ENCODE measurements at places on chromosomes 13 and 19.

DNA sequence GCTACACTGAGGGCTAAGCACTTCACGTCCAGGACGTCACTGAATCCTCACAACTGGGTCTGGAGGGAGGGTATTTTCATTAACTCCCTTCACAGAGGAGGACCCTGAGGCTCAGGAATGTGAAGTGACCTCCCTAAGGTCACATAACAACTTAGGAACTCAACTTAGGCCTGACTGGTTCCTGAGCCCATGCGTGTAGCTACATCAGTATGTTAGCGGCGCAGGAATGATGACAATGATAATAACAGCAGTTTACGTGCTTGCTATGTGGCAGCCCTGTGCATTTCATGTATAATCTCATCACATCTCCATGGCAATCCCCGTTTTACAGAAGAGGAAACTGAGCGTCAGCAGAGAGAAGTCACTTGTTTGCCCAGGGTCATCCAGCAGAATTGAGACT is 18.3 kb downstream of the KRTDAP start:
- no peak for DNase-seq

DNA sequence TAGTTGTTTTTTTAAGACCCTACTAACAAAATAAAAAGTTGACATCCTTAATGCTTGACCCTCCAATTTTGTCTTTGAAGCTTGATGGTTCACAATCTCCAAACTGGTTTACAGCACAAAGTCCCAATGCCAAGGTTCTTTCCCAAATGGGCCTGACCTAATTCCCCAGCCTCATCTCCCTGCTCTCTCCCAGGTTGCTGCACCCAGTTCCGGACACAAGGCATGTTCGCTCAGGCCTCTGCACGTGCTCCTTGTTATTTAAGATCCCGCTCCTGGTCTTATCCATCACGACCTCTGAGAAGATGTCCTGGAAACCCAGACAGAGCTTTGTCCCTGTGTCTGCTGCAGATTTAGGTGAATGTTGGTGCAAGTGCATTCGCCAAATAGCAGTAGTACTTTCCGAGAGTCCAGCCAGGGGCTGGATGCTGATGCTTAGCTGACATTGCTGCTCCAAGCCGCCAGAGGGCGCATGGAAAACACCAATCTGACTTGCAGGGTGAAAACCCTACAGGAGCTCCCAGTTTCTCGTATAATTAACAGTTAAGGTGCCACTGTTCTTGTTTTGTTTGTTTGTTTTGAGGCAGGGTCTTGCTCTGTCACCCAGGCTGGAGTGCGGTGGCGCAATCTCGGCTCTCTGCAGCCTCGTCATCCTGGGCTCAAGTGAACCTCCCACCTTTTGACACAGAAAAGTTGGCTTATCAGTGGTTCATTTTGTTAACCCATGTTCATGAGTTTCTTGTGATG is 18.5 kb downstream of the LYPD3 start:
- DNase-seq: peak; percentile 76

- DNase-seq: no peak
Observed at GRCh38 chr13:41603917-41604316, 146.6 kb downstream of the RGCC start.

- no peak for DNase-seq
Observed at GRCh38 chr19:341386-342127, 3.0 kb downstream of the MIER2 start.

DNA sequence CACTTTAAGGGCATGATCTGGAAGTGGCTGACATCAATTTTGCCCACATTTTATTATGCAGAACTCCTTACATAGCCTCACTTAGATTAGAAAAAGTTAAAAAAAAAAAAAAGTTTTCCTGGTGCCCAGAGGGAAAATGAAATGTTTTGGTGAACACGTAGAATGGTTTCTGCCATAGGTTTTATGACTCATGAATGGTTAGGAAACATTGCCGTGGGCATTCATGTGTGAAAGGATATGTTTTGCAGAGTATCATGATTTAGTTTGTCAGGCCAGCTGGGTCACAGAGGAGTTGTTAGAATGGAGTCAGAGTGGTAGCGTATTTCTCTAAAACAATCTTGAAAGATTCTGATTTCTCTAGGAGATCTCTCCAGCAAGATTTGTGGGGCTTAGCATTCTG is 133.8 kb downstream of the MRPL57 start:
- DNase-seq: no peak

- no peak for DNase-seq
Observed at GRCh38 chr19:57118848-57119247, 937 bp upstream of the USP29 start.

DNA sequence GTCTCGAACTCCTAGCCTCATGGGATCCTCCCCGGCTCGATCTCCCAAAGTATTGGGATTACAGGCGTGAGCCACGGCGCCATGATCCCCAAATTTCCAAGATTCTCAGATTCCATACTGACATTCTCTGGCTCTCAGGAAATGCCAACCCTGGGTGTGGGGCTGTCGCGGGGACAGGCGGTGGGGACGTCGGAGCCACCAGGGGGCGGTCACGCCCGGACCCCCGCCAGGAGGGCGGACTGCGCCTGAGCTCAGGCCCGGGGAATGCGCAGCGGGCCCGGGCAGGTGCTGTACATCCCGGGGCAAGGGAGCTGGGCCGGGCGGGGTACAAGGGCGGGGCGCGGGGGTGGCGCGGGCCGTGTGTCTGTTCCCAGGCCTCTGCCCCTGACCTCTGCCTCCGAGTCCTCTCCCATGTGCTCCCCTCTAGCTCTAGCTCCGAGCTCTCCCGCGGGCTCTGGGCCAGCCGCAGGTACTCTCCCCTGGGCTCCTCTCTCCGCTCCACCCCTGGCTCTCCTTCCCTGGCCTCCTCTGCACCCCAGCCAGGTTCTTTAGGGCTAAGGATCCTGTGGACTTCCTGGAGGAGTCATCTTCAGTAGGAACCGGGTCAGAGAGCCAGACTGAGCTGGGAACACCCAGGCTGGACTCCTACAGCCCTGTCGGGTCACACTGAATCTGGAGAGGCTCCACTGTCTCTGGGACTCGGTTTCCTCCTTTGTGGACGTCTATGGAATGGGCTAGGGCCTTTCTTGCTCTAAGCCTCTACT is 2.4 kb downstream of the PPP1R13L start:
- DNase-seq: peak; percentile 75

GRCh38 chr13:77339408-77339807 is 12.5 kb upstream of the MYCBP2 start:
- no peak for DNase-seq

DNA sequence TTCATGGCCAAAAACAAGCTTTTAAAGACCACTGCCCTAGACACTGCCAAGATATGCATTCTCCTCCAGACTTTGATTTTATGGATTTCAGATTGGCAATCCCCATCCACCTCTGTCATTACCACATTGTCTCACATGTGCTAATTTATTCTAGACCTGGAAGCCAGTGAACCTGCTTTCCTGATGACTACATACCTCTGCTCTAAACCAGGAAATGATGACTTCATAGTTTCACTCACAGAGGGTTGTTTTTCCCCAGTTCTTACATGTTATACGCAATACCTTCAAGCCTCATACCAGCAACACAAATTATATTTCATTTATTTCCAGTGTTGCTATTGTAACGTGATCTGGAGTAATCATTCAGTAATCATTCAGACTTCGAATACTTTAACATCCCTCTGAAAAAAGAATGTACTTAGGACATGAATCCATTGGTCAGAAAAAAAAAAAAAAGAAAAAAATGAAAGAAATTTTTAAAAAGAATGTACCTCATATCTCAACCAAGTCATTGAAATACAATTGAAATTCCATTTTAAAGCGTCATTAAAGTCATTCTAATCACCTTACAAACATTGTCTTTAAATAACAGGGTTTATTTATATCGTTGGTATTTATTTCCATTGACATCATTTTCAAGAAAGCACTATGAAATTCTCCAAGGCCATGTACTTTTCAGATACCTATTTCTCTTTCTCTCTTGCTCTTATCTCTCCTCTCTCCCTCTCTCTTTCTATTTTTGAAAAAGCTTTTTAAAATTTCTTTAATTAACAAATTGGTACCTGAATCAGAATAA is 33.4 kb upstream of the KLF5 start:
- no peak for DNase-seq

GRCh38 chr13:28138756-28139470 is 568 bp downstream of the PAN3 start:
- DNase-seq: peak; percentile 93

- no peak for DNase-seq
Observed at GRCh38 chr13:91153372-91153771, 194.1 kb upstream of the MIR17HG start.

DNA sequence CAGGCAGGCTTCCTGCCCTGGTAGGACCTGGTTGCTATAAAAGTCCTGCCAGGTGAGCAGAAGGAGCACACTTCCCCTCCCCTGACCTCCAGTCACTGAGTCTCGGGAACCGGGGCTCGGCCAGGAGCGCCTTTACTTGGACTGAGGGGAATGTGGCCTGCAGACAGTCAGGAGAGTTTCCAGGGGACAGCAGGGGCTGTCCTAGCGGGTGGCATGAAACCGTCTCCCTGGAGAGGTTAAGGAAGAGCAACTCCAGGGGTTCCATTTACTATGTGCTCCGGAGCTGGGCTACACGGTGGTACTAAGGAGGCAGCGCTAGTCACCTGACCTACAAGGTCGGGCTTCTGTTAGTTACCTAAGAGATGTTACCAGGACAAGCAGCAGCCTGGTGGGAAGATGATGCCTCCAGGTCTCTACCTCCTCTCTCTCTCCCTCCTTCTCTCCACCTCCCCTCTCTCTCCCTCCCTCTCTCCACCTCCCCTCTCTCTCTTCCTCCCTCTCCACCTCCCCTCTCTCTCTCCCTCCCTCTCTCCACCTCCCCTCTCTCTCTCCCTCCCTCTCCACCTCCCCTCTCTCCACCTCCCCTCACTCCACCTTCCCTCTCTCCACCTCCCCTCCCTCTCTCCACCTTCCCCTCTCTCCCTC is 4.1 kb upstream of the CNOT3 start:
- DNase-seq: no peak

- peak; percentile 90 for DNase-seq
Observed at GRCh38 chr19:8702350-8702749, 3.8 kb upstream of the ACTL9 start.

DNA sequence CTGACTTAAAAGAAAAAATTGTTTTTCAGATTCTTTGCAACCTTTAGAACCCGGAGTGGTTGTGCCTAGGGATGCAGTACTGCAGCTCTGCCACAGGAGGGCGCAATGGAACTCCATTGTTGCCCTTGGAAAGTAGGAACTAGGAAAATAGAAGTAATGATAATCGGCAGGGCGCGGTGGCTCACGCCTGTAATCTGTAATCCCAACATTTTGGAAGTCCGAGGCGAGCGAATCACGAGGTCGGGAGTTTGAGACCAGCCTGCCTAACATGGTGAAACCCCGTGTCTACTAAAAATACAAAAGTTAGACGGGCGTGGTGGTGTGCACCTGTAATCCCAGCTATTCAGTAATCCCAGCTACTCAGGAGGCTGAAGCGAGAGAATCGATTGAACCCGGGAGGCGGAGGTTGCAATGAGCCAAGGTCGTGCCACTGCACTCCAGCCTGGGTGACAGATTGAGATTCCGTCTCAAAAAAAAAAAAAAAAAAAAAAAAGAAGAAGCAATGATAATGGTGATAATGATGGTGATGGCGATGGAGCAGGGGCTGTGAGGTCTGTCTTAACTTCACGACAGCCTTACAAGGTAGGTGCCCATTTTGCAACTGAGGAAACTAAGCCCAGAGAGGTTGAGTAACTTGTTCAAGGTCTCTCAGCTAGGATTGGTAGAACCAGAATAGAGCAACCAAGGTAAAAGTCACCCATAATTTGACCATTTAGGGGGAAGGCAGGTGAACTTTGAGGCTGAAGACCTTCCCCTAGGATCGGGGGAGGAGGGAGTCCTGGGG is 5.5 kb upstream of the ADAMTS10 start:
- DNase-seq: peak; percentile 78

- DNase-seq: no peak
Observed at GRCh38 chr19:782185-782877, 14.9 kb upstream of the PTBP1 start.

DNA sequence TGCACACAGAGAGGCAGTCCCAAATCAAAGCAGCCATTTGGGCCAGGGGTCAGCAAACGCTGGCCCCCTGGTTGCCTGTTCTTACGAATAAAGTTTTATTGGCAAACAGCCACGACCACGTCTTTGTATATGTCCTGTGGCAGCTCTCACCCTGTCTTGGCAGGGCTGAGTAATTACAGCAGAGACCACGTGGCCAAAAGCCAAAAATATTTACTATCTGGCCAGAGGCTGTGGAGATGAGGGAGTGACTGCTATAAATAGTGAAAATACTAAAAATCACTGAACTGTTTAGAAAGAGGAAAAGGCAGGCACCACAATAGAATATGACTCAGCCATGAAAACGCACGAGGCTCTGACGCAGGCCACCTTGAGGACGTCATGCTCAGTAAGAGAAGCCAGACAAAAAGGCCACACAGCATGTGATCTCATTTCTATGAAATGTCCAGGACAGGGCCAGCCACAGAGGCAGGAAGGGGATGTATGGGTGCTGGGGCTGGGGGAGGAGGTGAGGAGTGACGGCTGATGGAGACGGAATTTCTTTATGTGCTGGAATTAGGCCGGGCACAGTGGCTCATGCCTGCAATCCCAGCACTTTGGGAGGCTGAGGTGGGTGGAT is 29.4 kb downstream of the SMIM24 start:
- DNase-seq: peak; percentile 80

DNA sequence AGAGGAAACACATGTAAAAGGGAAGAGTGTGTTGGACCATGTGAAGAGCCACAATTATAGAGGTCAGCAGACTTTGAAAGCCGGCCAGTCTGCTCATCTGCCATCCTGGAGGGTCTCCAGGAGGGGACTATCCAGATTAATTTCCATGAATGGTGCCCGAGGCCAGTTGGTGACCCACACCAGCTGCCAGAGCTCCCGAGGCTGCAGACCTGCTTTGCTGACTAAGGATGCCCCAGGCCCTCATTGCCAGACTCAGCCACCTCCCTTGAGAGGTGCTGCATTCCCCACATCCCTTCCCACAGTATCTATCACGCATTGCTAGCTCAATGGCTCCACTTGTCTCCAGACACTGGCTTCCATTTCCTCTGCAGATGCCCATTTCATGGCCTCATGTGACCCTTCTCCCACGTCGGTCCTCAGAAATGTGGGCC is 110.3 kb downstream of the NALCN start:
- no peak for DNase-seq

- no peak for DNase-seq
Observed at GRCh38 chr13:24043590-24044350, 116.8 kb upstream of the SPATA13 start.

DNA sequence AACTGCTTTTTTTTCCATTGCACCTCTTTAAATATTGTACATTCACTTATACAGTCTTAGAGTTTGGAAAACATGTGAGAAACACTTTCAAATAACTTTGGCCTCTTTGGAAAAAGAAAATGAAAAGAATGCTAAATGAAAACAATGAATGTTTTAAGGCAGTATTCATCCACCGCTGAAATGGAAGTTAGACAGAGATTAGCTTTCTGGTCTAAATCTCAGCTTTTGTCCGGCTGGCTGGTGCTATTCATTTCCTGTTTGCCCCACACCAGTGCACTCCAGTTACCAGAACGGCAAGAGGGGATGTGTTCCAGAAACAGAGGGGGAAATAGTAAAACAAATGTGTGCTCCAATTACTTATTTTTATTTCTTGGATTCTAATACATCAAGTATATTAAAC is 1201.3 kb downstream of the EFNB2 start:
- no peak for DNase-seq

GRCh38 chr19:35513628-35514281 is at the start of gene DMKN:
Gene DMKN (minus strand): TSS chr19:35513649. CDS start chr19:35513475, 174 bp downstream.
- DNase-seq: no peak

GRCh38 chr13:30871588-30872275 is 34.3 kb upstream of the MEDAG start:
- DNase-seq: no peak

GRCh38 chr13:27713767-27714166 is 78.5 kb upstream of the GSX1 start:
- no peak for DNase-seq

All from KBM-7 (cell line).